ENCODE measurements at places on chromosomes 7 and 10.
A peak's percentile ranks its signal among the peaks of the same experiment; 100 is the strongest.

GRCh38 chr10:51273574-51273973 is 199.3 kb downstream of the PRKG1 start:
- no peak for DNase-seq

DNA sequence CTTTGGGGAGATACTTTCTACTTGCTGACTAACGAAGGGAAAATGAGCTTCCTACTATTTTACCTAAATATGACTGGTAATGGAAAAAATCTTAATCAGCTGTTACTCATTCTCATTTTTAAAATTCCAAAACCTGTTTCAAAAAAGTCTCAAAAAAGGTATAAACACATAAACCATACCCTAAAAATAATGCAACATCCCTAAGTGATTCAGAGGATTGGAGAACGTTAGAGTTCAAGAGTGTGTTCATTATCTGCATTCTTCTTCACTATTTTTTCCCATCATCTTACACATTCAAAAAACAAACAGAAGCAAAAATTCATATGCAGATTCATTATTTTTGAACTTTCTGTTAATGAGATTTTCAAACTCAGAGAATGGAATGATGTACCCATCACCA is 150.4 kb upstream of the GNAI1 start:
- no peak for DNase-seq

GRCh38 chr10:108561649-108562048 is 1361.7 kb downstream of the XPNPEP1 start:
- no peak for DNase-seq

- DNase-seq: no peak
Observed at GRCh38 chr7:20343205-20343604, 12.5 kb downstream of the ITGB8 start.

DNA sequence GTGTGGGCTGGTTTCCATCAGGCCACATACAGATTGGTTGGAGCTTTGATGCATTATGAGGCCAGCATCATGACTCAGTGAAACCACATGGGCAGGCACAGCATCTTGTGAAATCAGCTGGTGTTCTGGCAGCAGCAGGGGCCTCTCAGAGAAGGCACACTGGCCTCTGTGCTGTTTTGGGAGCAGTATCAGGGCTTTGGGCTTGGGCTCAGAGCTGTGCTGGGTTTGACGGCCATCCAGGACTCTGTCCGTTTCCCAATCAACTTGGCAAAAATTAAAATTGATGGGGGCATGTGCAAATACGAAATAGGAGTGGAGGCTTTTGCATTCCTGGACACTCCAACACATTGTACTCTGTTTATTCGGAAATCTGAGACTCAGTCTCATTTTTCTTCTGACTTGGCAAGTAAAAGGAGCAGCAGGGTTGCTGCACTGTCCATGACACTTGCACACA is 190.9 kb downstream of the BMPER start:
- peak; percentile 85 for DNase-seq

GRCh38 chr10:86715836-86716235 is 40.6 kb upstream of the BMPR1A start:
- DNase-seq: no peak

DNA sequence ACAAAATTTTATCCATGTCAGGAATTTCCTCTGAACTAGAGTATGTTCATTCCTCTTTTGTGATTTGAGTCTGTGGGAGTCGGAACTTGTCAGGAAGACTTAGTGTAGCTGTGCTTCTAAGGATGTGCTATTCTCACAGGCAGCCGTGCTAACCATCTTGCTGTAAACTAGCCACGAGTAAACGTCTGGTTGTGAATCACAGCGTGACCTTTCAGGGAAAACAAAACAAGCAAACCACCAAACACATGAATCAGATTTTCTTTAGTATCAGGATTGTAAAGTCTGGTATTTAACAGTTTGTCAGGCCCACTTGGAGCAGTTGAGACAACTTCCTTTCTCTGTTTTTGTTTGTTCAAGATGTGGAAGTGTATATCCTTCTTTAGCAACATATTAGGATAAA is 32.0 kb downstream of the AUTS2 start:
- DNase-seq: peak; percentile 72

DNA sequence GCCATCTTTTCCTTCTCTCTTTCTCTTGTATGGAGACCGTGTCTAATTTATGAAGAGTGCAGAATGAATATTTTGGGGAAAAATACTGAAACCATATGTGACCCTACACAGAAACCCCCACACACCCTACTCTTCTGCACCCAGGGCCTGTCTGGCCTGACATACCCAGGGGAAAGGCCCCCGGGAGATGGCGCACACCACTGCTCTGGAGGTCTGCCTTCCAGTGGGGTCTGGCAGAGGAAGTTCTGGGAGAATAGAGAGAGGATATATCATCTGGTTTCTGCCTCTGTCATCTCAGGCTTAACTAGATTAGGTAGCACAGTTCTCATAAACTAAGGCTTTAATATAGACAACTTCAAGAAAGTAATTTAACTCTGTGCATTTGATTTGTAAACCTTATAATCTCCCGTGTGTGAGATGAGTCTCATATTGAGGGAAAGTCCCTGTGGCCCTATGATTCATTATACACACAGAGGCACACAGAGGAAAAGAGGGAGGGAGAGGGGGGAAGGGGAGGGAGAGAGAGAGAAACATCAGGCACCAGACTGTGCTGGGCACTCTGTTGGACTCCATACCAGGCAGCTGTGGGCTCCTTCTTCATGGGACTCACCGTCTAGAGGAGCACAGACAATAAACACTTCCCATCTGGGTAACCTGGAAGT is 123.3 kb downstream of the AOAH start:
- DNase-seq: peak; percentile 67

DNA sequence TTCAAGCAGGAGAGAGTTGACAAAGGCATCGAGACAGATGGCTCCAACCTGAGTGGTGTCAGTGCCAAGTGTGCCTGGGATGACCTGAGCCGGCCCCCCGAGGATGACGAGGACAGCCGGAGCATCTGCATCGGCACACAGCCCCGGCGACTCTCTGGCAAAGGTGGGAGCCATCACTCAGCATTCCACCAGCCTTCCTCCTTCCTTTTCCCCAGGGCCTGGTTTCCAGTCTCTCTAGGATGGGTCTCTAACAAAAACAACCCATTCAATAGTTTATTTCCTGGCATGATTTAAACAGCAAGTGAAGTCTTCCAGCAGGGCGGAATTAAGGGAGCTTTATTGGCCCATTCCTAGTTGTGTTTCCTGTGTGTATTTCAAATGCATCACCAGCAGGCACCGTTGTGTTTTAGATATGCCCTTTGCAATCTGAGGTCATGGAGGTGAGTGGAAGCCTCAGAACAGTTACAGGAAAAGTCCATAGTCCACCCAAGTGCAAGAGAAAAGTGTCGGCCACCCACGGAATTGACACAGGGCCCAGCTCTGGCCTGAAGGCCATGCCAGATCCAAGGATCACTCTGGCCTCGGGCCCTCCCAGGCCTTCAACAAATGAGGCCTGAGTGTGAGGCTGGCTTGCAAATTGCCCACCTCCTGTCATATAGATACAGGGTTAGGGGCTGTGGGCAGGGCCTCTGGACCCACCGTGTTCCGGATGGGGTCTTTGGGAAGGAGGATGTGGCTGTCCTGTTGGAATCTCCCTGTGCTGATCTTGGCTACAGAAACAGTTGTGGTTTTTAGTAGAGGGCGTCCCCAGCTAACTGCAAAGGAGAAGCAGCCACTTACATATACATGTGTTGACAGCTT is 46.9 kb upstream of the TRIM8 start:
- no peak for DNase-seq

GRCh38 chr7:134367956-134368749 is 51.4 kb upstream of the SLC35B4 start:
- no peak for DNase-seq

DNA sequence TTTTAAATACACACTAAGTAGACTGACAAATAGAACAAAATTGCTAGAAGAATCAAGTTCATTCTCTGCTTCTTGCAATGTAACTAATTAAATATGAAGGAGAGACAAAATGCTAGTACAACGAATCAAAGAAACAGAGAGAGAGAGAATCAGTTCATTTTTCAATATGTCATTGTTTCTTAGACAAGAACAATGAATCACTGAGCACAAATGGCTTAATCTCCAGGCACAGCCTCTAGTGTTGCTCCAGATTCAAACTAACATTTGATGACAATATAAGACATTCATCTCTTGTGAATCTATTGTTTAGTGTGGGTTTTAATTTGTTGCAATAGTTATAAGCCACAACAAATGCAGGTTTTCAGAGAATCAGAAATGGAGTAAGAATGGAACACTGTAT is 357.4 kb upstream of the TMEM229A start:
- DNase-seq: no peak

DNA sequence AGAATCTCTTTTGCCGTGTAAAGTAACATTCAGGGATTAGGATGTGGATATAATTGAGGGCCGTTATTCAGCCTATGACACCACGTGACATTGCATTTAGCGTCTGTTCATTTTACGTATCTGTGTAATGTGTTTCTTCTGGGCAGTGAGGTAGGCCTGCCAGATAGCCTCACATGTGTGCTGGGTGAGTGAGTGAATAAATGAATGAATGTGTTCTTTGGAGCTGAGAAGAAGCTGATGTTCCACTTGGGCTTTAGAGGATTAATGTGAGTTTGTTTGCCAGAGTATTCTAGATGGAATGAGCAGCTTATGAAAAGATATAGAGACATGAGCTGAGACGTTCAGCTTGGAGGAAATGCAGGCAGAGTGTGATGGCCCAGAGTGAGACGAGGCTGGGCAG is 55.0 kb downstream of the MINDY4 start:
- DNase-seq: no peak

DNA sequence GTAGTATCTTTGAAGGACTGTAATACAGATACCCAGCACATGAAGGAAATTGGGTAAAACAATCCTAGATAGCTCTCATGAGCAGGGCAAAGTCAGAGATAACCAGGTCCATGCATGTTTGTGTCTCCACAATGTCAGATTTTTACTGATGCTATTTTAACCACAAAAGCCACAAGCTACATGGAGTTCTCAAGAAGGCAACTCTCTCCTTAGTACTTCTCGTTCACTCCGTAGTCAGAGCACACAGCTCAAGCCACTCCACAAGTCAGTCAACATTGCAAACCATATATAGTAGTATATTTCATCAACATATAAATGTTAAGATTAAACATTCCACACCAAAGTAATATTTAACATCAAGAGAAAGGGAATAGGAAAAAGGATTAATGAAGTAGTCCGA is 98.0 kb upstream of the PIK3CG start:
- peak; percentile 51 for DNase-seq
